ENCODE measurements at places on chromosomes 11 and 22. TPM values are rescaled to one million over a fixed set of nuclear protein-coding genes. Genes with fewer than 3 reads are reported as not detected.

DNA sequence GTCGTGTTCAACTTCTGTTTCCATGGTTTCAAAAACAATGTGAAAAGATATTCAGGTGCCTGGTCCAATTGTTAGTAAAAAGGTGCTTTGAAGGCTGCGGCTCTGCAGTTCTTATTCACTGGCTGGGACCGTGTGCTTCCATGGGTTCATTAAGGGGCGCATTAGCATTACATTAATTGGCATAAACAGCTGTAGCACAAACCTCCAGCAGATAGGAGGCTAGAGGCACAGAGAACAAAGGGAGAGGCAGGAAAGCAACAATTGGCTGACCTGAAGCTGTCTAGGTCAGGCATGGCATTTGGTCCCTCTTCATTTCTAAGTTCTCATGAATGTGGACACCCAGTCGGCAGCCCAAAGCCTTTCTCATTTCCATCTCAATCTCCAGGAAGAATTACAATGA, 16.6 kb downstream of the PAK1 start:
- DNase-seq = no peak
- H3K36me3 ChIP-seq = no peaks in the 10 kb centered on the region
- H3K4me3 ChIP-seq = no peak overlapping the region
- peaks cover 2% of the 10 kb centered on the region for H3K4me1 ChIP-seq
- H3K27ac ChIP-seq = no peak overlapping the region

DNA sequence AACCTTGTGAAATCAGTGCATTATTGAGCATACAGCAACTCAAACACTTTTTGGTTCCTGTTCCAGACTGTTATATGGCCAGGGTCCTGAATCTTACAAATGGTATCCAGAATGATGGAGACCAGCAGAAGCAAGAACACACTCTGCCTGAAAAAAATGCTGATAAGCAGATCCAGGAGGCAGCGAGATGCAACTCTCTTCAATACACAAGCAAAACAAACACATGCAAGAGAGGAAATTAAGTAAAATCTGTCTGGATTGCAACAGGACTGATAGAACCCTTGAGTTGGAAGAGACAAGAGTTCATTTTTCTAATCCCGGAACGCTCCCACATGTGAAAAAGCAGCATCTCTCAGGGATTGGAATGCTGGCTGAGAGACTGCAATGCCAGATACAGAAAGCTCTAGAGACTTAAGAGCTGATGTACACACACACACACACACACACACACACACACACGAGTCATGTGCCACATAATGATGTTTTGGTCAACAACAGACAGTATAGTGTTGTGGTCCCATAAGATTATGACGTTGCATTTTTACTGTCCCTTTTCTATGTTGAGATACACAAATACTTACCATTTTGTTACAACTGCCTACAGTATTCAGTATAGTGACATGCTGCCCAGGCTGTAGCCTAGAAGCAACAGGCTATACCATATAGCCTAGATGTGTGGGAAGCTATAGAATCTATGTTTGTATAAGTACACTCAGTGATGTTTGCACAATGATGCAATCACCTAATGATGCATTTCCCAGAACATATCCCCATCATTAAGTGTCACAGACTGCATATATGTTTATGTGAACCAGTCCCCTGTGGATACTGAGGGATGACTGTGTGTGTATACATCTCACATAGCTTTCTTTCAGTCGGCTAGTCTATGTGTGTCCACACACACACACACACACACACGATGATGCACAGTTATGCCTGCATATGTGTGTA, 406.6 kb downstream of the LARGE1 start:
- H3K36me3 ChIP-seq = no peaks in the 10 kb centered on the region
- H3K4me3 ChIP-seq = no peak overlapping the region
- peaks cover 3% of the 10 kb centered on the region for H3K4me1 ChIP-seq
- no peak for DNase-seq

DNA sequence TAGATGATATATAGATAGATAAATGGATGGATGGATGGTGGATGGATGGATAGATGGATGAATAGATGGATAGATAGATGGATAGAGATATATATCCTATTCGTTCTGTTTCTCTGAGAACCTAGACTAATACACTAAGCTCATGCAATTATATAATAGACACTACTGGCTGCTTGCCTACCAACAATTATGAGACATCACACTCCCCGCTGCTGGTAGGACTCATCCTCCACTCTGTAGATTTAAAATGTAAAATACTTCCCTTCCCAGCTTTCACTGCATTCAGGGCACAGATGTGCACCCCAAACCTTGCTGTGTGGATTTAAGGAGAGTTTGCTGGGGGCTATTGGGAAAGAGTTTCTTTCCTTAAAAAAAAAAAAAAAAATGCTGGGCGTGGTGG, 28.3 kb upstream of the RCN1 start:
- no peak overlapping the region for H3K27ac ChIP-seq
- no peak overlapping the region for H3K4me3 ChIP-seq
- H3K27me3 ChIP-seq = no peaks in the 10 kb centered on the region
- H3K4me1 ChIP-seq = no peaks in the 10 kb centered on the region

- H3K36me3 ChIP-seq = peaks cover 9% of the 10 kb centered on the region
- no peaks in the 10 kb centered on the region for H3K27me3 ChIP-seq
- peak within 1 kb of the TSS; percentile 72 for H3K27ac ChIP-seq
- H3K4me1 ChIP-seq = no peaks in the 10 kb centered on the region
Observed at GRCh38 chr11:64251016-64251752, at the start of gene PLCB3. PLCB3 (plus strand) TSS chr11:64251530; CDS start chr11:64251650, 120 bp downstream.

DNA sequence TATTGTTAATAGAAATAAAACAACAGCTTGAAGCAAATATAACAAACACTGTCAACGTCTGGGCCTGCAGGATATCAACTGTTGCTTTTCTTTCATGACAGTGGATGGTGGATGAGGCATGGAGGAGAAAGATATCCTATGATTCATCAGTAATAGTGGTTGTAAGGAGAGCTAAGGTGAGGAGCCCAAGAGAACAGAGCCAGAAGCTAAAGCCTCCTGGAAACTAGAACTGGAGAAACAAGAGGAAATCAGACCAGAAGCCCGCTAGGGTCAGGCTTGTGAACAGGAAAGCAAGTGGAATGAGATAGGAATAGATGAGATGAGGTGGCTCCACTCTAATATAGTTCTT, 37.7 kb upstream of the MMP12 start:
- H3K36me3 ChIP-seq = no peaks in the 10 kb centered on the region
- H3K27me3 ChIP-seq = no peaks in the 10 kb centered on the region
- peaks cover 7% of the 10 kb centered on the region for H3K4me1 ChIP-seq
- no peak overlapping the region for H3K4me3 ChIP-seq
- DNase-seq = no peak
- no peak overlapping the region for H3K27ac ChIP-seq

Gene LGR4
- total RNA-seq = 61.7 TPM

Gene SAA4
- not detected for total RNA-seq

Gene GSTT2B
- total RNA-seq = 6.3 TPM
